ENCODE measurements at places on chromosomes 7 and 10.

- no peak for DNase-seq
Measured at GRCh38 chr7:129578829-129579228, 32.7 kb upstream of the NRF1 start.

DNA sequence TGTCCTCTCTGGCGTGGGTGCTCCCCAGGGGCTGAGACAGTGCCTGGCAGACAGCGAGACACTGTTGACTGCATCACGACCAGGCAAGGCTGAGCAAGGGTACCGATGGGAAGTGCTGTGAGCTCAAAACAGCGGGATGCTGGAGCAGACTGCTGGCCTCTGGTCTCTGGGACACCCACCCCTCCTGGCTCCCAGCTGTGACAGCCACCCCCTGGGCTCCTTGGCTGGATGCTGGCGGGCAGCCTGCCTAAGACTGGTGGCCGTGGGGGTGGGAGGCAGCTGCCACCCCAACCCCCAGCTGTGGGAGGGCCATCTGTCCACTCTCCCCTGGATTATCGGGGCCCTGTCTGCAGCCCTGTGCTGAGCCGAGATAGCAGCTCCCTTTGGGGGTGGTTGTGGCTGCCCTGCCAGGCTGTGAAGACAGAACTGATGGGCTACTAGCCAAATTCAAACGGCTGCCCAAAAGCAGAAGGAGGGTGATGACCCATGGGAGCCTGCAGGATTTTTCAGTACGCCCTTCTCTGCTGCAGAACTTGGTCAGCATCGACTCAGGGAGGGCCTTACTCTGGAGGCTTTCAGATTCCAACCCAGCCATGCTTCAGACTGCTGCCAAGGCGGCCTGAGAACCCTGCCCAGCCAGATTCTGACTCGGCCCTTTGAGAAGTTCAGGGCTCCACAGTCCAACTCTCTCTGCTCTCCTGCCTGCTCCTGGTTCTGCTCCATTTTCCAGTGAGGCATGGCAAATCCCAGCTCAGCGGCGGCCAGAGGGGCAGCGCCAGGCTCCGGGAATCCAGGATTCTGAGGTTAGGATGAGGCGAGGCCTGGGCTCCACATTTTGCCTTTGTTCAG lies 125.3 kb downstream of the NEURL1 start:
- no peak for DNase-seq

- no peak for DNase-seq
Measured at GRCh38 chr7:112481121-112481736, 438 bp downstream of the LSMEM1 start.

DNA sequence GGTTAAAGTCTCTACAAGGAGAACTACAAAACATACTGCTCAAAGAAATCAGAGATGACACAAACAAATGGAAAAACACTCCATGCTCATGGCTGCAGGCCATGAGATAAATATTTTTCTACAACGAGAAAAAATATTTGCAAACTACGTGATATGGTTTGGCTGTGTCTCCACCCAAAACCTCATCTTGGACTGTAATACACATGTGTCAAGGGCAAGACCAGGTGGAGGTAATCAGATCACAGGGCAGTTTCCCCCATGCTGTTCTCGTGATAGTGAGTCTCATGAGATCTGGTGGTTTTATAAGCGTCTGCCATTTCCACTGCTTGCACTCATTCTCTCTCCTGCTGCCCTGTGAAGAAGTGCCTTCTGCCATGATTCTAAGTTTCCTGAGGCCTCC lies 57.8 kb downstream of the COA1 start:
- no peak for DNase-seq

DNA sequence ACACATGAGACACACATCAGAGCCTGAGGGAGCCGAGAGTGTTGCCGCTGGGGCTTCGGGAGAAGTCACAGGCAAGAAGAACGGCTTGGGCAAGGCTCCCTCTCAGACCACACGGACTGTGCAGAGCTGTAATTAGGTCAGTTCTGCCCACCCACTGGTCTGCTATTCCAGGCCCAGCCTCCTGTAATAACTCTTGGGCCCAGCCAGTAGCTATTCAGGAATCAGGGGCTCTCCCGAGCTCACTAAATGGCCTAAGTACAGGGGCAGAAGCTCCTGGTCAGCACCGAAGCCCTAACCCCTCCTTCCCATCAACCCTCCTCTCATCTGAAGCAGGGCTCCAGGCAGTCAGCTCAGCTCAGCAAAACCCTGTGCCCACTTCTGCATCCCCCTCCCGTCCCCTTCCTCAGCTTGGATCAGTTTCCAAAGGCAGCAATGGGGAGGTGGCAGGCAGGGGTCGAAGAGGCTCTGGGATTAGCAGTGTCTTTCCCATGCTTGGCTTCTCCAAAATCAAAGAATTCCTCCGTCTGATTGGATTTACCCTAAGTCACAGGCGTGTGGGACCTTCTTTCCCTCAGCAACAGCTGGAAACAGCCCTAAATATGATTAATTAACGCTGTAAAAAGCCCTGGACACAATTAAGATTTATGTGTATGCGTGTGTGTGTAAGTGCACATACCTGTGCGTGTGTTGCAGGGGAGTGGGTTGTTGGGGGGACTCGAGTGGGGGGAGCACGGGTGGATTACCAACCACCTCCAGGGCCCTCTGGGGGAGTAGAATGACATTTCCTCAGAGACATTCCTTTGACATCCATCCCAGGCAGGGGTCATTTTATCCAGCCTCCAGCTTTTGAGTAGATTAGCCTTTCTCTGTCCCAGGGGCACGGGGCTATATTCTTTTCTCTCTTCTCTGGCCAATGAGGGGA lies 48.4 kb upstream of the BTRC start:
- no peak for DNase-seq

- DNase-seq, result no peak
Measured at GRCh38 chr7:20030417-20030816, 186.8 kb downstream of the MACC1 start.

- DNase-seq, result no peak
Measured at GRCh38 chr10:95214793-95215192, 20.8 kb downstream of the ACSM6 start.

DNA sequence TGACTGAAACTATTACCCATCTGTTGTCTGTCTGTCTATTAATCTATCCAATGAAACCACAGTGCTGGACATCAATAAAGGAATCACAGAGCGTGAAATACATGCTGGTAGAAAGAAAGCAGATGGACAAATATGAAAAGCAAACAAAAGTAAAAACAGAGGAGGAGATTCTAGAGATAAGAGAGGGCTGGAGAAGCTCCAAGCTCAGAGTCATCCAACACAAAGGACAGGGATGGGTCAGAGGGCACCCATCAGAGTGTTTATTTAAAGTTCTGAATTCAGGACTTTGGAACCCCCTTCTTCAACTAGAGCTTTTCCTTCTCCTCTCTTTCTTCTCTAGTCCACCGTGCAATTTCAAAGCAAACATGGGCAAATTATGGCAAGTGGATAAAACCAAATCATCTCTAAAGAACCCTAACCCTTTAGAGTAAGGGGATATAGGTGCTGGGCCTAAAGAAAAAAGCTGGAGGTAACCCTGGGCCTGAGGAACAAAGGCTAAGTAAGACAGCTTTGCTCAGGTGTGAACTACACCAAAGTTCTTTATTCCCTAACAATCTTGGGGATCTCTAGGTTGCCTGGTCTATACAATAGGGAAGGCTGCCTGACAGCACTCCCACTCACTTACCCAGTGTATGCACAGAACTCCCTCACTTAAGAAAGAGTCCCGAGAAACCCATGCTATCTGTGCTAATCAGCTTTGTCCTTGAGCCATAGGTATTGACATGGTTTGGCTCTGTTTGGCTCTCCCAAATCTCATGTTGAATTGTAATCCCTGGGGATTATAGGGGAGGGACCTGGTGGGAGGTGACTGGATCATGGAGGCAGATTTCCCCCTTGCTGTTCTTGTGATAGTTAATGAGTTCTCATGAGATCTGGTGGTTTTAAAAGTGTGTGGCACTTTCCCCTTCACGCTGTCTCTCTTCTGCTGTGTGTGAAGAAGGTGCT lies 97.0 kb downstream of the BAMBI start:
- no peak for DNase-seq

DNA sequence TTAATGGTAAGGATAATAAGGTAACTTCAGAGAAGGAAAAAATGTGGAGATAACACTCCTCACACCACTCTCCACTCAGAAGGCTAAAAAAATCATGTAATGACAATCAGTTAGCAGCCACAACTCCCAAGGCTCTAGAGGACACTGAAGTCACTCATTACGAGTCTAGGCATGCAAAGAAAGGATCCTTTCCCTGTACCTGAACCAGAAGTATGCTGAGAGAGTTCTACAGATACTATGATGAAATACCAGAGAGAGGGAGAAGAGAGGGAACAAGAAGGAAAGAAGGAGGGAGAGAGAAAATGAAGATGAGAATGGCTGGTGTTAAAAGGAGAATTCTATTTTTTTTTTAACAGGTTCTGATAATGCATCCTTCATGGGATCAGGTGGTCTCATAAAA lies 224.3 kb upstream of the PLXNA4 start:
- DNase-seq, result no peak

DNA sequence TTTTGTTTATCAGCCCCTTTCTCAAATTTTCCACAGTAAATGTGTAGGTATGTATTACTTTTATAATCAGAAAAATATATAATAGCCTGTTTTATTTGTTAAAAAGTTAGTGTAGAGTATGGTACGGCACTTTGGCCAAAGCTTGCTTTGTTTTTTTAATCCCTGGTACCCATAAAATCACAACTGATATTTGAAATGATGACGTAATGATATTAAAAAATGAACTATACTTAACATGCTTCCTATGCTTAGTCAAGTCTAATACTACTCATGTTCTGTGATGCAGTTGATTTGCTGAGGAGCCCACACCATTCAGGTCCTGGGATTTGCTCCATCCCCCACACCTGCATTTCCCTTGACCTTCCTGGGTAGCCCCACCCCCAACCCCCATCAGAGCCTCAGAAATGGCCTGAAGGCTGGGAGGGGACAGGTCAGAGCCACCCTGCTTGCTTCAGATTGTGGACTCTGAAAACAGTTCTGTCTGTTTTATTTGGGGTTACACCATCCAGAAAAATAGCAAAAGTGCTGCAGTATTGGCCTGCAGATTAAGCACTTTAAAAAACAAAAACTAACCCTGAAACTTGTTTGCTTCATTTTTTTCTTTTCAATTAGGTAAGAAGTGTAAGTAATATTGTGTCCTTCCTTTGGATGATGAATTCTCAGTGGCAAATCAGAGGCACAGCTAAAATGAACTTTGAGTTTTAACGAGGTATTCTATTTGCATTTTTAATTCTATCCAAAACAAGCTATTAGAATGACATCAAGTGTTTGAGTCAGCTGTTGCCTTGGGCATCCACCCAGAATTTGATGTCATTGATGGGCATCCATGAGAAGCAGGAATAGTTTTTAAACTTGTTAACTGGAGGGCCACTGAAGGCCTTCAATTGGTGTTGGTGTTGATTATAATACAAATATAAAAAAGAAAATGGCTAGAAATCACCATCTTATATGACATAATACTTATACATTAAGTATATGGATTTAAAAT lies 23.3 kb downstream of the PLCE1 start:
- no peak for DNase-seq

DNA sequence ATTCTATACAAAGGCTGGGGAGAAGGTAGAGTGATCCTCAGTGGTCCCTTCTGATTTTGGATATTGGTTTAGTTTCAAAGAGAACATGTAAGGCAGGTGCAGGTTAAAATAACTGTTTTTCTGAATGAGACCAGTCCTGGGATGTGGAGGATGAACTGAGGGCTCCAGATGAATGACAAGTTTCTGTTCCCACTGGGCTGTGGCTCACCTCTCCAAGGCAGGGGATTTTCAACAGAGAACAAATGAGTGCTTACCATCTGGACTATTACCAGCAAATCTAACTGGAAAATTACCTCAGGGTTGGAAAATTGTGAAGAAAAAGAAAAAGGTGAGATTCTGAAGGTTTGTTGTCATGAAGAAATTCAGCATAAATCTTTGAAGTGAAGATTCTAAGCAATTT lies 8.0 kb downstream of the LAMB4 start:
- no peak for DNase-seq

DNA sequence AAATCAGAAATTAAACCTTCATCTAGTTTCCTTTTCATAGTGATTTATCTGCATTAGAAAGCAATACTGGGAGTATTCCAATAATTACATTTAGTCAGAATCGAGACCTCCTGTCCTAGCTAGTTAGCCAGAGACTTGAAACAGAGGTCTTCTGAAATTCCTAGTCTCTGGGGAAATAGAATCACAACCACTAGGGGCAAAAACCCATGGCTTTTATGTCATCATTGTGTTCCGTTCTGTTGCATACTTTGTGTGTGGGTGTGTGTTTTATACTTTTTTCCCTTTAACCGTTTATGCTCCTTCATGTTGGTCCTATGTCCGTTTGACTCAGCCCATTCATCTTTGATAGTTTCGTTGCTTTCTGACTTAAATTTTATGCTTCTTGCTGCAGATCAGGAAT lies 79.8 kb downstream of the RALA start:
- DNase-seq, result no peak

- DNase-seq, result no peak
Measured at GRCh38 chr10:79488870-79489269, 23.5 kb upstream of the EIF5AL1 start.

DNA sequence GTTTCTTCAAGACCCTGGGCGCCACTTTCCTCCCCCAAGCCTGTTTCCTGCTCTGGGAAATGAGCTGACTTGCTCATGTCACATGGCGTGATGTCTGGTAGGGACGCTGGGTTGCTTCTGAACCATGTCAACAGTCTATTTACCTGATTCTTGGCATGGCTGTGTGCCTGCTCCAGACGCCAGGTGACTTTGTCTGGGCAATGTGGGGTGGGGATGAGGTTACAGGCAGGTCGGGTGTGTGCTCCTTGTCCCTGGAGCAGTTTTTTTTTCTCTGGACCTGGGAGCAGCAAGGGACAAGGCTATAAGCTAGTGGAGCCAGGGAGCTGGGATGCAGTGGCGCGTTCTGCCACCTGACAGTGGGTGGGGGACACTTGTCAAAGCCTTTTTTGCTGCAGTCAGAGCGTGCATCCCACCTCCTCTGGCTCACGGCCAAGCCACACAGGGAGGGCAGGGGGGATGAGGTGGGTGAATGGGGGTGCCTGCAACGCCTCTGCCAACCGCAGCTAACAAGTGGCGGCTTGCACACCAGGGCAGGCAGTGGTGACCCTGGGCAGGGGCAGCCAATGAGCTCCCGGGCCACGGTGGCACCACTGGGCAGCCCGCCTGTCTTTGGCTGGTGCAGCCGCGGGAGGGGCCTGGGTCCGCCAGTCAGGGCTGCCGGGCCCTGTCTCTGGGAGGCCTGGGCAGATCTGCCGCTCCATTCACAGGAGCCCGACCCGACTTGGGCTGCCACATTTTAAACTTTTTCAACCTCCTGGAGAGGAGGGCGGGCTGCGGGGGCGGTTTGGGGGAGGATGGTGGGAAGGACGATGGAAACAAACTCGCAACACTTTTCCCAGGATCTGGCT lies 22.9 kb downstream of the DNAJB12 start:
- peak; percentile 52 for DNase-seq

- DNase-seq, result no peak
Measured at GRCh38 chr7:11232462-11232861, 258.8 kb downstream of the PHF14 start.

- DNase-seq, result no peak
Measured at GRCh38 chr7:41085244-41085643, 617.6 kb downstream of the INHBA start.

DNA sequence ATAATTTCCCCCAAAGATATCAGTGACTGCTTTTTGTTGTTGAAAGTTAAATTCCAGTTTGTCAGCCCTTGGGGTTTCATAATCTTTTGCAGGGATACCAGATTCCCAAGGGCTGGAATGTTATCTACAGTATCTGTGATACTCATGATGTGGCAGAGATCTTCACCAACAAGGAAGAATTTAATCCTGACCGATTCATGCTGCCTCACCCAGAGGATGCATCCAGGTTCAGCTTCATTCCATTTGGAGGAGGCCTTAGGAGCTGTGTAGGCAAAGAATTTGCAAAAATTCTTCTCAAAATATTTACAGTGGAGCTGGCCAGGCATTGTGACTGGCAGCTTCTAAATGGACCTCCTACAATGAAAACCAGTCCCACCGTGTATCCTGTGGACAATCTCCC lies 3.2 kb downstream of the CYP26A1 start:
- no peak for DNase-seq

Data from NCI-H1417 treated with DMSO at 0.1 percent for 48 hours (cell line).